ENCODE measurements at places on chromosomes 3 and 15.
A peak's percentile ranks its signal among the peaks of the same experiment; 100 is the strongest.

- DNase-seq = no peak
Observed at GRCh38 chr3:17942856-17943255, 200.4 kb upstream of the TBC1D5 start.

DNA sequence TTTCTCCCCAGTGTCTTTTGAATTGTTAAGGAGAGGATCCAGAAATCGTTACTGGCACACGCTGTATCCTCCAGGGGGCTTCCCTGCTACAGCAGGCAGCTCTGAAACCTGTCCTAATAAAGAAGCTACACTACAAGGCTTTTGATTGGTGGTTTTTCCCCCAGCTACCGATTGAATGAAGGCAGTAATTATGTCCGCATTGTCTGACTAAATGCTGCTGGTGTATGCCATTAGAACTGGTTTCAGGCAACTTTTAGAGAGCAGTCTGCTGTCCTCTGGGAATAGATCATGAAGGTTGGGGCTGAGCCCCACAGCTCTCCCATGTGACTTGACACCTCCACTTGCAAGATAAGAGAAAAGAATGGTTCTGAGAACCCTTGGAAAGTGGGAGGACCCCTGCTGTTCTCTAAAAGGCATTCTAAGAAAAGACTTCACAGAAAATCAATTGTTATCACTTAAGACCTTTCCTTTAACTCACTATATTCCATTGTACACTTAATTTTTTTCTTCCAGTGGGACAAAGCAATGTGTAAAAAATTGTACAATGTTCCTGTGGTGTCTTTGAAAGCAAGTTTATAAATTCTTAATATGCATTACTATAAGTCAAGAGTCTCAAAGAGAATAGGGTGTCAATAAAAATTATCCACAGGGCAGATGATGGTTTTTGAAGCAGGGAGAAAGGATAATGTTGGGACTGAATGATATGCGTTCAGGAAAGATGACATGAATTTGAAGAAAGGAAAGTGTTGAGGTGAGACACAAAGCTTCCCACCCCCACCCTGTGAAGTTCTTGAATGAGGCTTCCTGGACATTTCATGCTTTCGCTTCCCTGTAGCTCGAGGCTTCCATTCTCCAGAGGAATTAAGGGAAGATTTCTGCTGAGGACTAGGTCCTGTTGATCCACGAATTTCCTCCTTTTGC is 53.0 kb upstream of the DAZL start:
- DNase-seq = no peak

DNA sequence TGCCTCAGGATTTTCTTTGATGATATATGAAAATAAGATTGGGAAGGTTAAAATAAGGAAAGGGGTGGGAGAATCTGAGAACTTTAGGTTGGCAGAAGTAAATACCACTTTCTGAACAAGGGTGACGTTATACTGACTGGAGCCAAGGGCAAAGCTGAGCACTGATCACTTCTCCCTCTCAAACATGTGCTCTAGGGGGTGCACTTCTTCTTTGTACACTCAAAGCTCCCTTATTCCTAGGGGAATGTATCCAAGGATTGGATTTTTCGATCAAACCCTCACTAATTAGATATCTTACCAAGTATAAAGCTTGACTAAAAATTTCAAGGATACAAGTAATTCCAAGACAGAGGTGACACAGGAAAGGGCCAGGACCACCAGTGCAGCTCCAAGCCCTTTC is 243.9 kb upstream of the UMPS start:
- DNase-seq = peak; percentile 16

DNA sequence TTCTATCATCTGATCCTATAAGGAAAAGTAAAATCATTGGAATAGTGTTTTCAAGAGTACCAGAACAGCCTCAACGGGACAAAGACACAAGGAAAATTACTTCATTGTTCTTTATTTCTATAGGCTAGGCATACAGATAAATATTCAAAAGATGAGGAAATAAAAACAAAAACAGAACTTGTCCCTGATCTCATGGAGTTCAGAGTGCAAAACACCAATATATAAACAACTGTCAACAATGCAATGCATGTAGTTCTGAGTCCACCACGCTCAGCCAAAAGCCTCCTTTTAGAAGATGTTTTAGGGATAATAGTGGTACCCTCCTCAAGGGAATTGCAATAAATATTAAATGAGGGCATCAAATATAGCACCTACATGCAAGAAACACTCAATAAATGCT is 4.6 kb upstream of the SLC4A7 start:
- no peak for DNase-seq

- DNase-seq = no peak
Observed at GRCh38 chr15:52261498-52262242, 33.9 kb downstream of the MYO5C start.

DNA sequence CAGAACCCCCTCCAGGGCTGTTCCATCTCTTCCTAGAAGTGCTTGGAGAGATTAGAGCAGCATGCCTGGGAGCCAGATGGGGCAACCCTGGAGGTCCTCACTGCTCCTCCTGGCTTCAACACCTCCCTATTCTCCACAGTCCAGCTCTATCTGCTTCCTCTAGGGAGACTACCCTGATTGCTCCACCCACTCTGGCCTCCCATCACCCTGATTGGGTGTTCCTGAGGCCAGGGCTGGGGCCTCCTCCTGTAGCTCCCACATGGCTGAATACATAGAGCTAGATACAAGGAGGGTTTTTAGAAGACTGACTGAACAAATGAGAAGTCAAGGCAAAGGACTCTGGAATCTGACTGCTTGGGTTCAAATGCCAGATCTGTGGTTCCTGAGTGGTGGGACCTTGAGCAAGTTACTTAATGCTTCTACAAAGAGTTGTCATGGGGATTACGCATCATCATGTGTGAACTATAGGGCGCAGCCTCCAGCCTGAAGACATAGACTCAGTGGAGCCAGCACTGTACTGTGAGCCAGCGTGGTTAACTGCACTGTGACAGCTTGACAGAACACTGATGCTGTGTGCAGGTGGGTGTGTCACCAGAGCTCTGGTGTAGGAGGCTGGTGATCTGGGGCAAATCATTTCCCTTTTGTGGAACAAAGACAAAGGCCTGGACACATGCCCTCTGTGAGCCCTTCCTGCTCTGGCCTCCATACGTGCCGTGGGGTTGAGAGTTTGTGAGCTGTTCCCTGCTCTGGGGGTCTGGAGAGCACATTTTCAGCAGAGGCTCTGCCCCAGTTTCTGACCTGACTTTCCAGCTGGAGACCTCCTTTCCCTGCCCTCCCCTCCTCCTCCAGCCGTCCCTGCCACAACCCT is 74.8 kb downstream of the SCN5A start:
- DNase-seq = no peak

GRCh38 chr3:178537122-178537705 is 978 bp downstream of the KCNMB2 start:
- no peak for DNase-seq

DNA sequence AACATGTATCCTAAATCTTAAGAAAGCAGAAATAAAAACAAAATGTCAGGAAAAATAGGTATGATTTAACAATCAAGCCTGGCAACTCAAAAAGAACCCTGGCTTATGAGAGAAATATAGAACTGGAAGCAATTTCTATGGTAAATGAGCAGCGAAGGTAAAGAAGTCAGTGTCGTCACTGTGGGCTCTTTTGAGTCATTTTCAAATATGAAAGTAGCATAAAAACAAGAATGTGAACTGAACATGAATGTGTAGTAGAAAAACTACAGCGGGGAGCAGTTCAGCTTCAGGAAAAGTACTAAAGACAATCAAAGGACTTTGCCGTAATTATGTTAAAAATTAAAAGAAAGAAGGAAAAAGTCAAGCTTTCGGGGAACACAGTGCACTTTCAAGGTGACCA is 17.5 kb downstream of the LSG1 start:
- DNase-seq = no peak
